ENCODE measurements at places on chromosomes 12 and 14.
A peak's percentile ranks its signal among the peaks of the same experiment; 100 is the strongest.

DNA sequence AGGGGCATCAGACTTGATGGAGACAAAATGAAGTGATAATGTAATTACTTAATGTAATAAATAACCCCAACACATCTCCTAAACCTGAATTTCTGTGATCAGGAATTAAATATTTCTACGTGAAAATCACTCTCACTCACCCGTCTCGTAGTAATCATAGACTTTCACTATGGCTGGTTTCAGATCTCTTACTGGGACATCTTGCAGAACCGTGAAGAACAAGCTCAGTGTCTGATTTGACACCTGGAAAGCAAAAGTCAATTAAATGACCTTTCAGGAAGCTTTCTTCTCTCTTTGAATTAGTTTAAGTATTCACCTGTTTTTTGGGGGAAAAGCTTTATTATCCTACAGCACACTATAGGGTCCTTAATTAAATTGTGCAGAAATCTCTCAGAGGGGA lies 47.1 kb downstream of the A2M start:
- no peak for DNase-seq
- no peak overlapping the region for H3K27ac ChIP-seq
- H3K4me3 ChIP-seq = no peak overlapping the region
- H3K36me3 ChIP-seq = no peaks in the 10 kb centered on the region
- H3K27me3 ChIP-seq = no peaks in the 10 kb centered on the region

DNA sequence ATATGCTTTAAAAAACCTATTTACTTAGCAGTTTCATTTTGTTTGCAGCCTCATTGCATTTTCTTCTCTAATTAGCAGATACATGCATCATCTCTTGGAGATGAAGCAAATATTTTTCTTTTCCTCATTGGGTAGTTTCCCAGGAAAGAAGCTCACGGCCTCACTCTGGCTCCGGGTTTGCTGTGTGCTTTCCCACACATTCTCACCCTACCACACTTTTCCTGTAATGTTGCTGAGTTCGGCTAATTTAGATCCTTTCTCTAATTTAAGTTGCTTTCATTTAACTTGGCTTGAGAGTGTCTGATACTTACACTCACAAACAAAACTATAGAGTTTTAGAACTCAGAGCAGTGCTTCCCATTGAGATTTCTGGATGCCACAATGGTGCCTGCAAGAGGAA lies 928.2 kb downstream of the NRXN3 start:
- H3K4me1 ChIP-seq = no peaks in the 10 kb centered on the region
- H3K36me3 ChIP-seq = no peaks in the 10 kb centered on the region
- DNase-seq = no peak
- no peak overlapping the region for H3K4me3 ChIP-seq
- H3K27ac ChIP-seq = no peak overlapping the region

DNA sequence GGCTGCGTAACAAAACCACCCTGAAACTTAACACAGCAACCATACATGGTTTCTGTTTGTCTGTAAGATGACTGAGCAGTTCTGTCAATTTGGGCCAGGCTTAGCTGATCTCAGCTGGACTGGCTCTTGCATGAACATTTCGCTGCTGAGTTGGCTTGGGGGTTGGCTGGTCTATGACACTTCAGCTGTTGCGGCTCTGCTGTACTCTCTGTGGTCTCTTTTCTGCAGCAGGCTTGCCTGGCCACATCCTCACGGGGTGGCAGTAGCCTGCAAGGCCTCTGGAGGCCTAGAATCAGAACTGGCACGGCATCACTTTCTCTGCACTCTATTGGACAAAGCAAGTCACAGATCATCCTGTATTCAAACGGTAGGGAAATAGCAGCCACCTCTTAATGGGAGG lies 216.2 kb downstream of the BCL11B start:
- peaks cover 17% of the 10 kb centered on the region for H3K4me1 ChIP-seq
- DNase-seq = peak; percentile 38
- no peaks in the 10 kb centered on the region for H3K36me3 ChIP-seq
- H3K27me3 ChIP-seq = no peaks in the 10 kb centered on the region
- H3K27ac ChIP-seq = no peak overlapping the region

DNA sequence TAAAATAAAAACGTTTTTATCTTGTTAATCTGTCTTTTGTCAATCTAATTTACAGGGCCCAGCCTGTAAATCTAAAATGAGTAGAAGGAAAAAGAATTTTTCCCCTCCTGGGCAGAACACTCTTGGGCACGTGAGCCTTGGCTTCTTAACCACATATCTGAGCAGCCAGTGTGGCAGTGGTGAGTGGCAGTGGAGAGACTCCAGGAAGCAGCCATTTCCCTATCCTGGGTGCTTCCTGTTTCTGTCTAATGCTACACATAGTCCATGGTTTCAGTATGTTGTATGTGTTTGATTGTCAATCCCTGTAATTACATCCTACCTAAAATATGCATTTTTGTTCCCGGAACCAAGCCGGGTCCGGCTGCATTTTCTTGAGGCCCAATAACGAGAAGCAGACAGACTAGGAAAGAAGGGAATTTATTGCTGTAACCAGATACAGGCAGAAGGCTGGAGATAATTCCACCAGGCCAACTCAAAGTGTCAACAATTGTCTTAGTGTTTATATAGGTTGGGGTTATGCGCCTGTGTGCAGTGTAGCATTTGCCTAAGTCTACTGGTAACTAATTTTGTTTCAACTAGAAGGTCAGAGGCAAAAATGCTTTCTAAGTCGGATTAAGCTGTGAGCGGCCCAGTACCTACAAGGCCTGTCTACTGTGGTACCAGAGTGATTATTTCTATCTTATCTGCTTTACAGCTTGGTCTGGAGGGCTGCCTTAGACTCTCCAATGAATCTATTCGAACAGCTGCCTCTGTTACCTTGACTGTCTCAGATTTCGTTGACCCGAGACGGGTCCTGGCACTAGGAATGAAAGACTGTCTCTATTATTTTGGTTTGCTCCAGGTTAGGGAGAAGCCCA lies 82.4 kb upstream of the RESF1 start:
- H3K36me3 ChIP-seq = no peaks in the 10 kb centered on the region
- DNase-seq = no peak
- no peaks in the 10 kb centered on the region for H3K27me3 ChIP-seq
- H3K4me1 ChIP-seq = peaks cover 27% of the 10 kb centered on the region

DNA sequence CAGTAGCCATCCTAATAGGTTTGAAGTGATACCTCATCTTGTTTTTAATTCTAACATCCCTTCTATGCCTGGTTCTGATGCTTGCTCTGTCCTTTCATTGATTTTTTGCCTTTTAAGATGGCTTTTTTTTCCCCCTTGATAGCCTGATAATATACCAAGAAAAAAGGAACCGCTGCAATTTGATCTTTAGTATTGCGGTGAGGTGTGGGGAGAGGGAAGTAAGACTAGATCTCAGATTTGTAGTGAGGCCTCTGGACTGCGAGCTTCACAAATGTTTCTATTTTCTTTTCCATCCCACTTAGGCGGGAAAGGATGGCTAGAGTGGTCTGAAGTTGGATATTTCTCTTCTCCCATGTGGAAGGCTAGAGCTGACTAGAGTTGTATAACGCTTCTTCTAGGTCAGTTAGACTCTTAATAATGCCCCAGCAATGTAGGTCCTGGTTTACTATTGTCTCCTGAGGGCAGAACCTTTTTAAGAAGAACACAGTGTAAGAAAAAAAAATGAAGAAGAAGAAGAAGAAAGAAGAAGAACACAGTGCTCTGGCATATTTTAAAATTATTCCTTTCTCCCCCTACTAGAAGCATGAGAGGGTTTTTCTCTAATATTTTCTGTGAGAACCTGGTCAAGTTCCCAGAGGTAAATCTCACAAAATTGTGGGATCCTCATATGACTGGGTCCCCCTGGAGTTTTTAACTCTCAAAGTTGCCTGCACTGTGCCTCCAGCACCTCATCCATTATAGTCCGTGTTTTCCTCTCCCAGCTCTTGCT lies 11.9 kb upstream of the KLRB1 start:
- H3K4me1 ChIP-seq = peaks cover 27% of the 10 kb centered on the region
- DNase-seq = no peak
- H3K27me3 ChIP-seq = no peaks in the 10 kb centered on the region

DNA sequence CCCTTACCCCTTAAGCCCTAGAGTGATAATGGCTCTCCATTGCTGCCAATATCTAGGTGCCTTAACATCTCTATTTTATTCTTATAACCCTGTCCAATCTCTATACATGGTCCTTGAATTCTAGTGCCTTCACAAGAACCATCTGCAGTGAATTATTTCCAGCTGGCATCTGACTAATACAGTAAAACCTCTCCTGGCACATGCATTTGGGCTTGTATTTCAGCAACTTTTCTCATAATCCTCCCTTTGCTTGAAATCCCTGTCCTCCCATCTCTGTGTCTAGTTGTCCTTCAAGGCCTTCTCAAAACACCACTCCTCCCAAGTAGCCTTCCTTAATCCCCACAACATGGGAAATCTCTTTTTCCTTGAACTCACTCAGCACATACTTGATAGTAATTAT lies 14.2 kb upstream of the HMGA2 start:
- H3K27me3 ChIP-seq = no peaks in the 10 kb centered on the region
- H3K4me3 ChIP-seq = no peak overlapping the region
- H3K36me3 ChIP-seq = no peaks in the 10 kb centered on the region
- no peaks in the 10 kb centered on the region for H3K4me1 ChIP-seq
- no peak for DNase-seq
